ENCODE measurements at places on chromosomes 5 and 9.
A peak's percentile ranks its signal among the peaks of the same experiment; 100 is the strongest.

GRCh38 chr5:130295235-130295634 lies 391.0 kb downstream of the CHSY3 start:
- no peak for DNase-seq

- peak; percentile 53 for DNase-seq
Measured at GRCh38 chr5:34854459-34855174, 15.7 kb downstream of the TTC23L start.

DNA sequence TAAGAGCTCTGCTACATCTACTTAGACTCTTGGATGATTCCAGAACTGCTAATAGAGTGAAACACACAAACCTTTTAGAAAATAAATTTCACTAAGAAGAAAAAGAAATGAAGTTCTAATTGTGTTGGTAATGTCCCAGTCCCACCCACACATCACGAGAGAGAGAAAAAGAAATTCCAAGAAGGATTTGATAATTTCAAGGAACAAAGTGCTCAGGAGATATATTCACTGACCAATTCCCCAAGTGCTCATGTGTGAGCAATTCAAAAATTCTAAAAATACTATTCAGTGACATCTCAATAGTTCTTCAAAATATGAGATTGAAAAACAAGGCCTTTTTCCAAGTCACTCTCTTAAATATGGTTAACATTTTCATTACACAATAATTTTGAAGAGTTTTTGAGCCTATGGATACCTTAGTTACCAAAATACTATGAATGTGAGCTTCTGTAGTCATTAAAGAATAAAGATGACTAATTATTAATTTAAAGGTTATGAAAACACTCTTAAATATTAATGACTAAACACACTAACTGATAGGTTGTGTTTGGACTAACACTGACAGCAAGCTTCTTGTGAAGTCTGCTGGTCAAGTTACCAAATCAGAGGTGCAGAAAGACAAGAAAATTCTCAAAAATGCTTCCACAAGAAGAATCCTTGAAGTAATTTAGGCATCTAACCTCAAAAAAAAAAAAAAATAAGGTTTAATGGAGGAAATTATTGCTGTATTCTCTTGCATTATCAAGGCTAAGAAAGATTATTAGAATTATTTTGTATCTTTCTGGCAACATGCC lies 245.3 kb downstream of the PDE4D start:
- DNase-seq, result no peak

- DNase-seq, result no peak
Measured at GRCh38 chr5:72842816-72843215, 26.4 kb downstream of the TNPO1 start.

- DNase-seq, result no peak
Measured at GRCh38 chr5:58469896-58470295, 10.0 kb upstream of the PLK2 start.

GRCh38 chr5:116536316-116537083 lies 38.1 kb downstream of the SEMA6A start:
- no peak for DNase-seq

- no peak for DNase-seq
Measured at GRCh38 chr9:38018241-38018957, 50.6 kb downstream of the SHB start.

DNA sequence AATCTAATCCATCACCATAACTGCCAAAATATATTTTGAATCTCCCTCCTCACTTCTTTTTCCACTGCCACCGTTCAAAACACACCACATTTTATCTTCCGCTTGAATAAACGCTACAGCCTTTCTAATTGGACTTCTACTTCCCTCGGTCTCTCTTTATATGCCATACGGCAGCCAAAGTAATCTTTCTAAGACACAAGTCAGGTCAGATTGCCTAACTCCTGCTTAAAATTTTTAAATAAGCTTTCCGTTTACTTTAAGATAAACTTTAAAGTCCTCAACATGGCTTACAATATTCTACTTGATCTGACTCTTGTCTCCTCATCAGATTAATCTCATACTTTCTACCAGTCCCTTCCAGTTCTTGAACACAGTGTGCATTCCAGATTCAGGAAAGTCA lies 9.7 kb downstream of the AFF4 start:
- DNase-seq, result no peak

DNA sequence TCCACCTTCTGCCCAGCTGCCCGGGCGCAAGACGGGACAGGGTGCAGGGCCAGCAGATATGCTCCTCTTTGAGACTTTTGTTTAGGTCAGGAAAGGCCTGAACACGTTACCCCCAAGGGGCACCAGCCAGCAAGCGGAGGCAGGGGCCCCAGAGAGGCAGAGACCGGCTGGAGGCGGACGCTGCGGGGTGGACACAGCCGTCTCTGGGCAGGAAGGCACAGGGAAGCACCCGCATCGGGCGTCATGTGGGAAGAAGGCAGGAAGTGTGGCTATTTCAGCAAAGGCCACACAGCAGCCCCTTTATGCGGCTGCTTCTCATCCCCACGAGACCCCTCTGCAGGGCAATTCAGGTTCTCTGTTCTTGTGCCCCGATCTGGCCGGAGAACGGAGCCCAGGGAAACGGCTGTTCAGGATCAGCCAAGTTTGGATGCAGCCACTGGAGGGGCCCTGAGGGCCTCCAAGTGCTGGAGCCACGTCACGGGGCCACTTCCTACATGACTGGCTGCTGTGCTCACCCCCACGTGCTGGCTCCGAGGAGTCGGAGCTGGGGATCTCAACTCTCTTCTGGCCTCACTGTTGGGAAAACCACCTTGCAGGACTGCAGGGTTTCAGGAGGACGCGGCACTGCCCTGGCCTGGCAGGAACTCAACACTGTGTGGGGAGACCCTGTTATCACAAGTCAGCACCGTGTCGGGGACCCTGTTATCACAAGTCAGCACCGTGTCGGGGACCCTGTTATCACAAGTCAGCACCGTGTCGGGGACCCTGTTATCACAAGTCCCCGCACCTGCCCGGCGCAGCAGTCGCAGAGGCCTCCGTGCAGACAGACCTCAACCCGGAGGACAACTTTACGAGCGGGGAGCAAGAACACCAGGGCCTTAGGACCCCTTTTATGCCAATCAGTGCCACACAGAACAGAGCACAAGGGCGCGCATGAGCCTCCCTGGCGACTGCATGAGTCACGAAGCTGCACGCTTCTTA lies 44.4 kb downstream of the SLC12A7 start:
- no peak for DNase-seq

GRCh38 chr9:132239518-132239917 lies 77.7 kb downstream of the NTNG2 start:
- no peak for DNase-seq

DNA sequence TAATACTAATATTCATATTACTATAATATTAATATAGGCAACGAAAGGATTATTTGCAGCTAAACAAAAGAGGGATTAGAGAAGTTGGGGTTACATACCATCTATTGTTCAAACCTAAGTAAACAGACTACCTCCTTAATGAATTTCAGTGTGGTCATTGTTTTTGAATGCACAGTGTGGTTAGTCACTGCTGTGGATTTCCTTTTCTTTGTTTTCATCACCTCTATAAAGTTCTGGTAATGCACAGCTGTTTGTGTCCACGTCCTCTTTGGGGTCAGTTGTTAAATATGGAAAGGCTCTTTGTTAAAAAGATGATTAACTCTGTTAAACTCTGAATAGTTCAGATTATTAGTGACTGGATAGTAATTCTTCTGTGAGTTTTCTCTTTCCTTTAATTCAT lies 233.6 kb downstream of the MAST4 start:
- DNase-seq, result no peak

- DNase-seq, result no peak
Measured at GRCh38 chr5:119088438-119088837, 17.6 kb downstream of the DMXL1 start.

GRCh38 chr9:85740787-85741094 lies 1.0 kb downstream of the AGTPBP1 start:
- DNase-seq, result no peak

DNA sequence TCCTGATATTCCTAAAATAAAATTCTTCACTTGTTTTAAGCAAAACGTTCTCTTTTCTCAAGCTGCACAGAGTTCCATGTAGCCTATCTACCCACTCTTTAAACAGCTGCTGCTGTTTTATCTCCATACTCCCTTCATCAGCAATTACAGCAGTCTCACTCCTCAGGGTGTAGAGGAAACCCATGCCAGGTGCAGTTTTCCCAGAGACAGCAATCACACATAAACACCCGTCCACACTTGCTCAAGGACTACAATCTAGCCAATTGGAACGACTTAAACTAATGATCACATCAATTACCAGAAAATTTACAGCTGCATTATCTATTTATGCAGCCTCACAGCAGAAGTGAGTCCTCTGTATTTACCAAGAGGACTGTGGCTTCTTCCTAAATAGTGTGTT lies 141.7 kb downstream of the HTR1A start:
- peak; percentile 17 for DNase-seq

- DNase-seq, result no peak
Measured at GRCh38 chr5:97171703-97172102, 11.3 kb downstream of the RIOK2 start.

- no peak for DNase-seq
Measured at GRCh38 chr5:177555665-177556064, 1.3 kb upstream of the FAM193B start.

GRCh38 chr9:35789541-35789940 lies 1.9 kb upstream of the NPR2 start:
- no peak for DNase-seq

DNA sequence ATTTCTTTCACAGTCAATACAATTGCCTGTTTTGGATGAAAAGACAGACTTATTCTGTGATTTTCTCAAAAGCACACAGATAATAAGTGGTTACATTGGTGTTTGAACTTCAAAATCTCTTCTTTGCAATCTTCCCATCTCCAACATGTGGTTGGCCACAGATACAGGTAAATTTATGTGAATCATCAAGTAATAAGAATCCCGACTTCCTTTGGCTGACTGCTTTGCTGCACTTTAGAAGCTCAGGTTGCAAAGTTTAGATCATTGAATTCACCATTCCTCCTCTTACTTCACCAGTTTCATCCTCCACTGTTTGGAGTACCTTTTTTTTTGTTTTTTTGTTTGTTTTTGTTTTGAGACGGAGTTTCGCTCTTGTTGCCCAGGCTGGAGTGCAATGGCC lies 56.5 kb upstream of the ADRB2 start:
- DNase-seq, result no peak

DNA sequence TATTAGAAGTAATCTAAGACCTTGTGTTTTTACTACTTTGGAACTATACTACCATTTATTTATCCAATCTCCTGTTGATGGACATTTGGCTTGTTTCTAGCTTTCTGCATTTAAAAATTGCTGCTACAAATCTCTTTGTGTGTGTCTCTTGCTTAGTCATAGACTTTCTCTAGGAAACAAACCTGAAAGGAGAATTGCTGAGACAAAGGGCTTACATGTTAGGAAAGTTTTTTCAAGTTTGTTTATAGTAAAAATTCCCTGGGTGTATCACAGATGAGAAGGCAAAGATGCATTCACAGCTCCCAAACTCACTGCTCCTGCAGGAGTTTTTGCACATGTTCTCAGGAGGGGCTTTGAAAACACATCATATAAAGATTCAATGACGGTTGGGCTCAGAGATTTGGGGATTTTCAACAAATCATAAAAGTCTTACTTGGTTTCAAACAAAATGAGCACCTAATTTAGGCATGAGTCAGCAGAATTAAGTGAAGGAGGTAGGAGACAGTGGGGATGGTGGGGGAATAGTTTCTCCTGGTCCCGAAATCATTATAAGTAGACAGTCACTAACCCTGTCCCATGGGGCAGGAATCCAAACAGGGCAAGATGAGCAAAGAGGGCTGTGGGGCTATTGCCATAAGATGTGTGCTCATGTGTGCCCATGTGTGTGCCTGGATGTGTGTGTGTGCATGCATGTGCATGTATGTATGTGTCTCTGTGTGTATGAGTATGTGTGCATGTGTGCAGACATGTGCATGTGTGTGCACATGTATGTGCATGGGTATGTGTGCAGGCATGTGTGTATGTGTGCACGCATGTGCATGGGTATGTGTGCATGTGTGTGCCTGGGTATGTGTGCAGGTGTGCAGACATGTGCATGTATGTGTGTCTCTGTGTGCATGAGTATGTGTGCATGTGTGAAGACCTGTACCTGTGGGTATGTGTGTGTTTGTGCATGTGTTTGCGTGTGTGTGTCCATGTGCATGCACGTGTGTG lies 43.4 kb upstream of the S1PR3 start:
- no peak for DNase-seq

- no peak for DNase-seq
Measured at GRCh38 chr5:10448754-10449360, 7.2 kb downstream of the ROPN1L start.

- no peak for DNase-seq
Measured at GRCh38 chr5:178839319-178839704, 20.4 kb upstream of the ZNF354B start.

- no peak for DNase-seq
Measured at GRCh38 chr9:4297786-4298254, 2.0 kb downstream of the GLIS3 start.

DNA sequence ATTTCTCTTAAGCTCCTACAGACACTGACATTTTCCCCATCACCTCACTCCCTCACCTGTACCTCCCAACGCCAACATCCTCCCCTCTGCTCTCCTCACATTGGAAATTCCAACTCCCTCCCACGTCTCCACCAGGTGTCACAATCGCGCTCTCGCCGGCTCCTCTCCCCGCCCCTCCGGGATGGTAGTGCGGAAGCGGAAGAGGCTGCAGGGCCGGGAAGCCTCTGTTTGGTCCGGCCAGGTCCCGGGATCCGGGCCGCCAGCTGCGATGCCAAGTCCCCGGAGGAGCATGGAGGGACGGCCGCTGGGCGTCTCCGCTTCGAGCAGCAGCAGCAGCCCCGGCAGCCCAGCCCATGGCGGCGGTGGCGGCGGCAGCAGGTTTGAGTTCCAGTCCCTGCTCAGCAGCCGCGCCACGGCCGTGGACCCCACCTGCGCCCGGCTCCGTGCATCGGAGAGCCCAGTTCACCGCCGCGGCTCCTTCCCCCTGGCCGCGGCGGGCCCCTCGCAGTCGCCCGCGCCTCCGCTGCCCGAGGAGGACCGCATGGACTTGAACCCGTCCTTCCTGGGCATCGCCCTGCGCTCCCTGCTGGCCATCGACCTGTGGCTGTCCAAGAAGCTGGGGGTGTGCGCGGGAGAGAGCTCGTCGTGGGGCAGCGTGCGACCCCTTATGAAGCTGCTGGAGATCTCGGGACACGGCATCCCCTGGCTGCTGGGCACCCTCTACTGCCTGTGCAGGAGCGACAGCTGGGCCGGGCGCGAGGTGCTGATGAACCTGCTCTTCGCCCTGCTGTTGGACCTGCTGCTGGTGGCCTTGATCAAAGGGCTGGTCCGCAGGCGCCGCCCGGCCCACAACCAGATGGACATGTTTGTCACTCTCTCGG lies at the start of gene PLPP6:
Gene PLPP6 (plus strand): TSS at position 187 of the 881 bp plus-strand sequence. CDS start 82 bp downstream, at position 269.
- peak; percentile 82 for DNase-seq

DNA sequence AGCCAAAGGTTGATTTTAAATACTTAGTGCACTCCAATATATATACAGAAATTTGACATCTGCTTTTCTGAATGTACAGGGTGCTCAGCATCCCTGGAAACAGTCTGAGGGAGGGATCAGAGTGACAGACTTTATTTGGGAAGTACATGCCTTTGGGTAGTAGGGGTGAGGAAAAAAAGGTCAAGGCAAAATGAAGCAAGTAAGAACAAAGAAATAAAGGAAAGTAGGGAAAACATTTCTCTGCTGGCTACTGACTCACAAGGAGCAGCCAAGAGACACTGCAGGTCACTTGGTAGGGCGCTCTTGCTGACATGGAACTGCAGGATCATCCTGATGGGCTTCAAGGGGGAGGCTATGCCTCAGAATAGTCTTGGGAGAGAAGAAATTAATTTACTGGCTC lies 380.9 kb downstream of the RAB3C start:
- DNase-seq, result no peak

GRCh38 chr9:119697996-119698395 lies 328.8 kb upstream of the BRINP1 start:
- DNase-seq, result no peak

- no peak for DNase-seq
Measured at GRCh38 chr5:86038566-86038965, 579.2 kb upstream of the COX7C start.

All from NCI-H187 treated with DMSO at 0.1 percent for 48 hours (cell line).